ENCODE measurements at places on chromosomes 13 and 19.

DNA sequence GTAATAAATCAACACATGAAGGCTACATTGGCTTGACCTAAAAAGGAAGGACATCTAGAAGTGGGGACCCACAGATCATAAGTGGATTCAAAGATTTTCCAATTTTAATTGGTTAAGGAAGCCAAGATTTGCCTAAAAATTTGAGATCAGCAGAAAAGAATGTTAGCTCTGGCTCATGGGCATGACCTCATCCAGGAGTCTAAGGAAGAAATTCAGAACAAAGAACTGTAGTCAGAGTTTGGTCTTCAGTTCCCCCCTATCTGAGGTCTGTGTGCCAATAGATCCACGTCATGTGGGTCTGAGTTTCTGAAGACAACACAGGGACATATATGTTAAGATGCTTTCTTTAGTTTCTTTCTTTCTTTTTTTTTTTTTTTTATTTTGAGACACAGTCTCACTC, 648.8 kb upstream of the SPRY2 start:
- no peak for DNase-seq

GRCh38 chr13:24745861-24746617, 17.9 kb upstream of the RNF17 start:
- DNase-seq, result no peak

DNA sequence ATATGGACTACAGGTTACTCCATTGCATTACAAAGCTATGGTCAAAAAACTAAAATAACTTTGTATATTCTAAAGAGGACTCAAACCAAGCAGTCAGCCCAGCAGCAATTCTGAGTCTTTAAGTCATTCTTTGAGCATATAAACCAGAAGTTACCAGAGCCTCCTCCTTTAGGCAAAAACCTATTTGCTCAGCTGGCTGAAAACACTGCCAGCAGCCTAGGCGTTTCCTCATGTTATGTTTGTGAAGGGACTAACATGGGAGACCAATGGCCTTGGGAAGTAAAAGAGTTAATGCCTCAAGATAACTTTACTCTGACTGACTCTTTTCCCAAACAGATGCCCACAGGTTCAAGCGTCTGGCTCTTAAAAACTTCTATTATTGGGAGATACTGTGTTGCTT, 45.3 kb downstream of the ZNF626 start:
- no peak for DNase-seq

- DNase-seq, result no peak
Observed at GRCh38 chr13:88552966-88553365, 881.8 kb downstream of the SLITRK5 start.

DNA sequence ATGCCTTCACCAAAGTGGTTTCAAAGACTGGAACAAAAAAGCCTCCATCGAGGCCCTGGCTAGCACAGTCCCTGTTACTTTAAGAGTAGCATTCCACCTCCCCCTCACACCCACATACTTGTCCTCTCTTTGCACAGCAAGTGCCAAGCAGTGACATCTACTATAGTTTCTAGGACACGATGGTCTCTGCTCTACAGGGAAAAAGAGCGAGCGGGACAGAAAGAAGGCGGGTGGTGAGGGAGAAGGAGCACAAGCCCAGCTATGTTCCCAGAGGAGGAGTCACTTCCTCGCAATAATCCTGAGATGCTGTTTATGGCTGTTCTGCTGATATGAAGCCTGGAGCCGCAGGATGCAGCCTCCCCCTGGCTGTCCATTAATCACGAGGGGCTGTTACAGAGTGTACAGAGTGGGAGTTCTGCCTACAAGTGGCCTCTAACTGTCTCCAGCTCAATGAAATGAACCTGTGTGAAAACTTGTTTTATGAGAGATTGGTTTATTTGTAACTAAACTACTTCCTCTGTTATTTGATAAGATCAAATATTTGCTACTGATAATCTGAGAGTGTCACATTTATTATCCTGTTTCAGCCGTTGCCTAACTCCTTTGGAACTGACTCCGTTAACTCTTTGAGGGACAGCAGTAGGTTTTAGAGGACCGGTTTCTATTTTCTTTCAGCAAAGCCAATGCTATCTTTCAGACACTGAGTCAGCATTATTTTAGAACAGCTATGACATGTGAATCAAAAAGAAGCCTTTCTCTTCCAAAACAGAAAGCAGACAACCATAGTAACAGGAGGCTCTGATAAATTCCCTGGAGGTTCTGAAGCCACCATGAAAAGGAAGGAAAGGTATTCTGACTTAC, 208.0 kb downstream of the SPRY2 start:
- peak; percentile 38 for DNase-seq

DNA sequence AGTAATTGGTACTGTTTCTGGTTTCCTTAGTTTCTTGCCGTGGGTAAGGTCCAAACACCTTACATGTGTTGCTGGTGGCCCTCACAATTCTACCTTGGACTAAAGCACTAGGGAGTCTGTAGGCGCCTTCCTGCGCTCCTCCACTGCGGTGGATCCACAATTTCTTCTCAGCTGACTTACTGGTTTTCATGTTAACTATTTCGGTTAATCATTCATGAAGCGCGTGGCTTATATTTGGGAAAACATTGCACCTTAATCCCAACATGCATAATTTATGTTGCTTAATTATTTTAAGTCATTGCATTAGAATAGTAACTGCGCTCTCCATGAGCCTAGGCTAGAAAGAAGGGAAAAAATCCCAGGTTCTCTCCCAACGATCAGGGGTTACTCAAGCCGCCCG, 37.7 kb downstream of the ARHGEF7 start:
- DNase-seq, result no peak

- peak; percentile 65 for DNase-seq
Observed at GRCh38 chr13:47932950-47933923, 67.8 kb downstream of the SUCLA2 start.

DNA sequence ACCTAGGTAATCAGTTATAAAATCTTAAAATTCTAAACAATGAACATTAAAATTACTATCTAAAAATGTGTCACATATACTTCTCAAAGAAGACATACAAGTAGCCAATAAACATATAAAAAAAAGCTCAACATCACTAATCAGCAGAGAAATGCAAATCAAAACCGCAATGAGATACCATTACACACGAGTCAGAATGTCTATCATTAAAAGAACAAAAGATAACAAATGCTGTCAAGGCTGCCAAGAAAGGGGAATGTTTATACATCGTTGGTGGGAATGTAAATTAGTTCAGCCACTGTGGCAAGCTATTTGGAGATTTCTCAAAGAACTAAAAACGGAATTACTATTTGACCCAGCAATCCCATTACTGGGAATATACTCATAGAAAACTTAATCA, 310.3 kb upstream of the EDNRB start:
- DNase-seq, result no peak

- no peak for DNase-seq
Observed at GRCh38 chr19:9881720-9882119, 46.6 kb downstream of the PIN1 start.

- no peak for DNase-seq
Observed at GRCh38 chr13:23771956-23772355, 117.2 kb downstream of the MIPEP start.

- DNase-seq, result peak; percentile 40
Observed at GRCh38 chr19:17220207-17220758, 5.1 kb downstream of the USE1 start.

Measured in suppressor macrophage treated with lipopolysaccharide for 4 hours (primary cell).